ENCODE measurements at places on chromosomes 6 and 20. TPM values are rescaled to one million over a fixed set of nuclear protein-coding genes. Genes with fewer than 3 reads are reported as not detected.

The SCRT2 gene
- total RNA-seq: not detected

The BAK1 gene
- 40.6 TPM for total RNA-seq

The TINAG gene
- not detected for total RNA-seq

The NEURL2 gene
- 1.1 TPM for total RNA-seq

The TCF19 gene
- 12.7 TPM for total RNA-seq

Data from A549 treated with GW870086 at 1 μM for 4 hours (cell line).